ENCODE measurements at places on chromosomes 7 and 10. TPM values are rescaled to one million over a fixed set of nuclear protein-coding genes. Genes with fewer than 3 reads are reported as not detected.

DNA sequence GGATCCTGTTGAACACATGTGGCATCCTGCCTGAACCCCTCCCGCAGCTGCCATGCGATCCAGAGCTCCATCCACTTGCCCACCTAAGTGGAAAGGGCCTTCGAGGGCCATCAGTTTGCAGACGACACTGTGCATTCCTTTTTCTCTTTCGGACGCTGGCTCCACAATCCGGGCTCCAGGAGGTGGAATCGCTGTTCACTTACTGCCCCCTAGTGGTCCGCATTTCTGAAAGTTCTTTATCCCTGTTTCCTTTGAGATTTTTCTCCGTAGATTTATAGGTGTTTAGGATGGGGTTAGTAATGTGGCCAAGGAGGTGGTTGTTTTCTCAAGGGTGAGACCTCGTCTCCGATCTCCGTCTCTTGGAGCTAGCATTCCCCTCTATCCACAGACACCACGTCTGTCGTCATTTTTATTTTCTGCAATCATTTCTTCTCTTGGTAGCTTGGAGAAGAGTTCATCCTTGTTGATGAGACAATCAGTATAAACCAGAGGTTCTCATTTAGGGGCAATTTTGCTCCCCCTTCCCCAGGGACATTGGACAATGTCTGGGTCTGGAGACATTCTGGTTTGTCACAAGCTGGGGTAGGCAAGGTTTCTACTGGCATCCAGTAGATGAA lies 204.6 kb downstream of the ARHGAP21 start:
- H3K27ac ChIP-seq, result no peak overlapping the region
- DNase-seq, result peak; percentile 41
- no peaks in the 10 kb centered on the region for H3K27me3 ChIP-seq

- peaks cover 23% of the 10 kb centered on the region for H3K27me3 ChIP-seq
- no peaks in the 10 kb centered on the region for H3K36me3 ChIP-seq
- no peak overlapping the region for H3K4me3 ChIP-seq
- no peaks in the 10 kb centered on the region for H3K4me1 ChIP-seq
- no peak for DNase-seq
Observed at GRCh38 chr7:49766966-49767365, 6.5 kb upstream of the VWC2 start.

The OPN1SW gene
- total RNA-seq, result not detected

- H3K4me1 ChIP-seq, result no peaks in the 10 kb centered on the region
- no peak overlapping the region for H3K4me3 ChIP-seq
- no peak for DNase-seq
- H3K36me3 ChIP-seq, result no peaks in the 10 kb centered on the region
- no peak overlapping the region for H3K27ac ChIP-seq
Observed at GRCh38 chr7:42102301-42102700, 134.7 kb downstream of the GLI3 start.

- peak overlapping the region; percentile 11 for H3K4me3 ChIP-seq
- peaks cover 28% of the 10 kb centered on the region for H3K4me1 ChIP-seq
- H3K36me3 ChIP-seq, result no peaks in the 10 kb centered on the region
- H3K27ac ChIP-seq, result peak overlapping the region; percentile 97
Observed at GRCh38 chr10:23432639-23433038, 6.2 kb upstream of the OTUD1 start.

The CRPPA gene
- total RNA-seq, result 8.0 TPM

DNA sequence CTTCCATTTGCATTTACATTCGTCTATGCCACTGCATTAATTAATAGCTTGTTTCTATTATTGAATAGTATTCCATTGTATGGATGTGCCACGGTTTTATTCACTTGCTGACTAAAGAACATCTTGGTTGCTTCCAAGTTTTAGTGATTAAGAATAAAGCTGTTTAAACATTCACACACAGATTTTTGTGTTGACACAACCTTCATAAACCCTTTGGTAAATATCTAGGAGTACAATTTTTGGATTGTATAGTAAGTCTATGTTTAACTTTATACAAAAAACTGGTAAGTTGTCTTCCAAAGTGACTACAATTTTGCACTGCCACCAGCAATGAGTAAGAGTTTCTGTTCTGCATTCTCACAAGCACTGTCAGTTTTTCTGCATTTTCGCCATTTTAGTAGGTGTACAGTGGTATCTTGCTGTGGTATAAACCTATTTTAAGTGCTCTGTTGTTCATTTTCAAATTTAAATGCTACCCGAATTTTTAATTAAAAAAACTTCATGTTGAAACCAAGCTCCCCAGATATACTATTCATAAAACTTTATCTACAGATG lies 121.4 kb downstream of the RNF133 start:
- no peaks in the 10 kb centered on the region for H3K36me3 ChIP-seq
- H3K4me3 ChIP-seq, result no peak overlapping the region
- H3K27ac ChIP-seq, result no peak overlapping the region
- DNase-seq, result no peak

DNA sequence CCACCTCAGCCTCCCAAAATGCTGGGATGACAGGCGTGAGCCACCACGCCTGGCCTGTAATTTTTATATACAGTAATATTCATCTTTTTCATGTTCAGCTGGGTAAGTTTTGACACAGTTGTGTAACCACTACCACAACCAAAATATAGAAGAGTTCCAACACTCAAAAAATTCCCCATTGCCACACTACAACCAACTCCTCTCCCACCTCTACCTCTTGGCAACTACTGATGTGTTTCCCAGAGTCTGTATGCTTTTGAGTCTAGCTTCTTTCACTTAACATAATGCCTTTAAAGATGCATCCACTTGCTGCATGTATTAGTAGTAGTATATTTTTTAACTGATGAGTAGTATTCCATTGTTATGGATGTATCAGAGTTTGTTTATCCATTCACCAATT lies 90.7 kb downstream of the SRPK2 start:
- no peak overlapping the region for H3K4me3 ChIP-seq
- no peaks in the 10 kb centered on the region for H3K4me1 ChIP-seq
- no peaks in the 10 kb centered on the region for H3K27me3 ChIP-seq
- no peaks in the 10 kb centered on the region for H3K36me3 ChIP-seq
- no peak for DNase-seq

DNA sequence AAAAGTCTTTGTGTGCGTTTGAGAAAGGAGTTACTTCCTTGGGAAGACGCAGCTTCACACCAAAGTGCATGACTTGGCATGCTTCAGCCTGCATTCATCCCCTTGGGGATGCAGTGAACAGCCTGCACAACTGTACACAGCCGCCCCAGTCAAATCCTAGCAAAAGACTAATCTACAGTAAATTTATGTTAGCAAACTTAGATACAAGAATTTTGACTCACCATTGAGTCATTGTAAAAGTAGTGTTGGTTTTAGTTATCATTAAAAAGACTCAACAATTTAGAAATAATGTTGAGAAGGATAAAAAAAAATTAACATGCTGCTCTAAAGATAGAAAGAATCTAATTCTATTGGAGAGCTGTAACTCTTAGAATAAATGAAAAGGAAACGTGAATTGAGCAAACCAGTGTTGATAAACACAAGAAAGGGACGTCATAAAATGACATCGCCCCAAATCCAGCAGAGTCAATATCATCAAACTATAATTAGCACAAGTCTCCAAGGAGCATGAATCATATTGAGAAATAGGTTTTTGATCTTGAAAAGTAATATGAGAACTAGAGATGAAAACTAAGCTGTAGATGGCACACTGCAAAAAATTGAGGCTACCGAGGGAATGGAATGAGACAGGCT lies 11.9 kb upstream of the OPTN start:
- H3K4me1 ChIP-seq, result peaks cover 13% of the 10 kb centered on the region
- H3K4me3 ChIP-seq, result no peak overlapping the region
- H3K27me3 ChIP-seq, result no peaks in the 10 kb centered on the region
- H3K36me3 ChIP-seq, result no peaks in the 10 kb centered on the region
- H3K27ac ChIP-seq, result no peak overlapping the region

The SLC39A12 gene
- not detected for total RNA-seq

The ACADSB gene
- total RNA-seq, result 7.3 TPM

- H3K4me3 ChIP-seq, result no peak overlapping the region
- H3K4me1 ChIP-seq, result no peaks in the 10 kb centered on the region
- H3K27me3 ChIP-seq, result no peaks in the 10 kb centered on the region
- no peak for DNase-seq
Observed at GRCh38 chr7:134332892-134333291, 16.2 kb upstream of the SLC35B4 start.

The MUC12 gene
- total RNA-seq, result 3.8 TPM

GRCh38 chr7:12584930-12585329 lies 14.4 kb downstream of the SCIN start:
- H3K4me3 ChIP-seq, result no peak overlapping the region
- H3K27me3 ChIP-seq, result no peaks in the 10 kb centered on the region
- peaks cover 28% of the 10 kb centered on the region for H3K4me1 ChIP-seq
- H3K36me3 ChIP-seq, result no peaks in the 10 kb centered on the region
- peak; percentile 53 for DNase-seq

The OR2A42 gene
- total RNA-seq, result not detected

The COL17A1 gene
- 41.3 TPM for total RNA-seq

- DNase-seq, result no peak
- no peak overlapping the region for H3K4me3 ChIP-seq
- H3K27me3 ChIP-seq, result peaks cover 18% of the 10 kb centered on the region
- no peaks in the 10 kb centered on the region for H3K36me3 ChIP-seq
Observed at GRCh38 chr10:118590334-118590733, 5.1 kb downstream of the PRLHR start.

GRCh38 chr10:128981881-128982615 lies 485.0 kb upstream of the MGMT start:
- H3K36me3 ChIP-seq, result no peaks in the 10 kb centered on the region
- DNase-seq, result no peak
- H3K27ac ChIP-seq, result no peak overlapping the region

DNA sequence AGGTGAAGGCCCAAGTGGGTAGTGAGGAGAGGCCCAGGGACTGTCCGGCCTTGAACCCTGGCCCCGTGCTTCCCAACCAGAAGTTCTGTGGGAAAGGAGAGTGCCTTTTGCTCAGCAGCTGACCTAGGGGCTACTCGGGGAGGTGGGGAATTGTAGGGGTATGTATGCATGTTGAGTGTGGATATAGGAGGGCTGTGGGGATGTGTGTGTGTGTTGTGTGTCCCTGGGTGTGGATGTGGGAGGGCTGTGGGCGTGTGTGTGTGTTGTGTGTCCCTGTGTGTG lies 12.2 kb downstream of the EPHB6 start:
- H3K27me3 ChIP-seq, result no peaks in the 10 kb centered on the region
- no peaks in the 10 kb centered on the region for H3K4me1 ChIP-seq
- DNase-seq, result no peak
- H3K27ac ChIP-seq, result no peak overlapping the region
- H3K4me3 ChIP-seq, result no peak overlapping the region

The PNLIPRP1 gene
- not detected for total RNA-seq

DNA sequence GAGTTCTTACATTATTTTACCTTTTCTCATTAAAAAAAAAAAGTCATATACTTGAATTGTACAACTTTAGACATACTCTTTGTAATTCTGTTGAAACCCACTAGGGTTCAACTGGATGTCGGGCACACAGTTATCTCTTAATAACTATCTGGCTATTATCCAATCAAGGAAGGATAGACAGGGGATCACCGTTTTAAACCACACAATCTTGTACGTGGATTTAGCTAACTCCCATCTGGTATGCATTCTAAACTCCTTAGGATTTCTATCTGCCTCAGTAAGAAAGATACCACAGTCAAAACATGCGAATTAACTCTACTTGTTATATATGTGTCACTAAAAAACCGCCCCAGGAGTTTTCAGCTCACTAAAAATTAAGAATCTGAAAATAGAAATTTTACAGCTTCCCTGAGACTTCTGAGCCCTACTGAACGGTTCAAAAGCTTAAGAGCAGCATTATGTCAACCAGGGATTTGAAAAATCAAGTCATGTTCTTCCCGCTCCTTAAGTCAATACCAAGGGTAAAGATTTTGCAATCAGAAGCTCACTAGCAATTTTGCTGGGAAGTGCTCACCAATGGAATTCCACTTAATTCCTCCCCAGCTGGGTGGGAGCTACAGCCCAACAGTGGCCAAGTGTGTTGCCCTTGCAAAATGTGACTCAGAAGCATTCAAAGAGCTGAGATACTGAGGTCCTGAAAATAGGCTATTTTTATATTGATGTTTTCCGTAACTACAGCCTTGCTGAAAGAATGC lies 267.0 kb downstream of the FRMD4A start:
- H3K27me3 ChIP-seq, result no peaks in the 10 kb centered on the region
- H3K4me1 ChIP-seq, result no peaks in the 10 kb centered on the region
- H3K36me3 ChIP-seq, result no peaks in the 10 kb centered on the region
- H3K27ac ChIP-seq, result no peak overlapping the region
- DNase-seq, result peak; percentile 36
- H3K4me3 ChIP-seq, result no peak overlapping the region

The BLVRA gene
- 36.4 TPM for total RNA-seq

The ADRA2A gene
- not detected for total RNA-seq

The FBXO24 gene
- total RNA-seq, result 4.6 TPM

The AKR1D1 gene
- not detected for total RNA-seq

- no peak overlapping the region for H3K4me3 ChIP-seq
- H3K27ac ChIP-seq, result no peak overlapping the region
- no peak for DNase-seq
- H3K4me1 ChIP-seq, result no peaks in the 10 kb centered on the region
- H3K27me3 ChIP-seq, result no peaks in the 10 kb centered on the region
- no peaks in the 10 kb centered on the region for H3K36me3 ChIP-seq
Observed at GRCh38 chr10:56003555-56003954, 357.5 kb downstream of the ZWINT start.

The PCLO gene
- 2.6 TPM for total RNA-seq

The SPDYE16 gene
- not detected for total RNA-seq

DNA sequence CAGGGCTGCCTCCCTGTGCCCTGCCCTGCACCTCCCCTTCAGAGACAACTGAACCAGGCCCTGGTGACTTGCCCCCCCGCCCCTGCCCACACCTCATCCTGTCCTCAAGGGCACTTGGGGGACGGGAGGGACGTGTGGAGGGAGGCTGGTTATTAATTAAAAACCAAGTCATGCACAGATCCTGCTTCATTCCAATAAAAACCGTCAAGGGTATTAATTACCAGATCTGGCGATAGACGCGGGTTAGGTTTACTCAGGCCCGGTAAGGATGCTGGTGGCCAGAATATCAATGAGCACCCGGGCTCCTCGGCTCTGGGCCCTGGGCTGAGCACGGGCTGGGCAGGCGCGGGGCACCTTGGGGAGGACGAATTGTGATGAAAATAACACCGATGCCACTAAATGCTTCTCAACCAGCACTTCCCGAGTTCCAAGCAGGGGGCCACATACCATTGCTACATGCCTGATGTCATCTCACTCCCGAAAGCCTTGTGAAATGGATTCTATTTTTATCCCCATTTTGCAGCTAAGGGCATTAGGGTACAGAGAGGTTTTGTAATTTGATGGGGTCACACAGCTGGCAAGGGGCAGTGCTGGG lies 24.5 kb upstream of the GTF2IRD1 start:
- H3K27ac ChIP-seq, result no peak overlapping the region
- no peaks in the 10 kb centered on the region for H3K4me1 ChIP-seq
- DNase-seq, result no peak
- H3K27me3 ChIP-seq, result no peaks in the 10 kb centered on the region
- no peaks in the 10 kb centered on the region for H3K36me3 ChIP-seq

The AGFG2 gene
- 30.4 TPM for total RNA-seq

DNA sequence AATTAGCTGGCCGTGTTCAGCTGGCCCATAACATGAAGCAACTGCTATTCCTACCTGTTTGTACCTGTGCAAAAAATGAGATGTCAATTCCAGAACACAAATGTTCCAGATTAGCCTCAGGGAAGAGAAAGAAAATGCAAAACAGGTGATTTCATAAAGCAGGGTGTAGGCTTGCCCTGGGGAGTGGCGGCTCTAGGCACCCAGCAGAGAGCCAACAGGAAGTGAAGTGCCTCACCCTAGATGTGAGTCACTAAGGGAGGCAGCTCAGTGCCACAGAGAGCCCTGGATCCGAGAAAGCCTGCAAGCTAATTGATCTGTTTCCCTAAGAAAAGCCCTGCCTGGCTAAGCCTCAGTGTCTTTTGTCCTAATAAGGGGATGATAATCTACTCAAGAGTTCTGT lies 240.0 kb downstream of the ARHGAP21 start:
- no peaks in the 10 kb centered on the region for H3K27me3 ChIP-seq
- peaks cover 31% of the 10 kb centered on the region for H3K4me1 ChIP-seq
- peak; percentile 94 for DNase-seq

The SUN3 gene
- 0.24 TPM for total RNA-seq

Measured in PC-9 (cell line).